ENCODE measurements at places on chromosomes 11 and 22.

DNA sequence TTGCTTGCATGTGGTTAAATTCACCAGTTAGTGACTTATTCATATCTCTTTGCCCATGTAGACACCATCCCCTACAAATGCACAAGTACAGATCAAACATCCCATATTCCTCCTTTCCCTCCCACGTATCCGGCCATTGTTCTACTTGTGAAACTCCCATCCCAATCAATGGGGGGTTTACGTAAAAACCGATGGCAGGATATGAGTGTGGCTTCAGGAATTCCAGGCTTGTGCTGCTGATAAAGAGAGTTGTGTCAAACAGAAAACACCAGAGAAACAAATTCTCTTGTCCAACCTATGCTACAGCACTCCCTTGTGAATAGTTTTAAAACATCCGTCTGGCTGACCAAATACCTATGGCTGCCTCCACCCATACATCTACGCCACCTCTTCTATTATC lies 15.5 kb downstream of the FLI1 start:
- no peak for DNase-seq

- no peak for DNase-seq
These were observed 966 bp downstream of the AHNAK start for GRCh38 chr11:62545437-62546243.

DNA sequence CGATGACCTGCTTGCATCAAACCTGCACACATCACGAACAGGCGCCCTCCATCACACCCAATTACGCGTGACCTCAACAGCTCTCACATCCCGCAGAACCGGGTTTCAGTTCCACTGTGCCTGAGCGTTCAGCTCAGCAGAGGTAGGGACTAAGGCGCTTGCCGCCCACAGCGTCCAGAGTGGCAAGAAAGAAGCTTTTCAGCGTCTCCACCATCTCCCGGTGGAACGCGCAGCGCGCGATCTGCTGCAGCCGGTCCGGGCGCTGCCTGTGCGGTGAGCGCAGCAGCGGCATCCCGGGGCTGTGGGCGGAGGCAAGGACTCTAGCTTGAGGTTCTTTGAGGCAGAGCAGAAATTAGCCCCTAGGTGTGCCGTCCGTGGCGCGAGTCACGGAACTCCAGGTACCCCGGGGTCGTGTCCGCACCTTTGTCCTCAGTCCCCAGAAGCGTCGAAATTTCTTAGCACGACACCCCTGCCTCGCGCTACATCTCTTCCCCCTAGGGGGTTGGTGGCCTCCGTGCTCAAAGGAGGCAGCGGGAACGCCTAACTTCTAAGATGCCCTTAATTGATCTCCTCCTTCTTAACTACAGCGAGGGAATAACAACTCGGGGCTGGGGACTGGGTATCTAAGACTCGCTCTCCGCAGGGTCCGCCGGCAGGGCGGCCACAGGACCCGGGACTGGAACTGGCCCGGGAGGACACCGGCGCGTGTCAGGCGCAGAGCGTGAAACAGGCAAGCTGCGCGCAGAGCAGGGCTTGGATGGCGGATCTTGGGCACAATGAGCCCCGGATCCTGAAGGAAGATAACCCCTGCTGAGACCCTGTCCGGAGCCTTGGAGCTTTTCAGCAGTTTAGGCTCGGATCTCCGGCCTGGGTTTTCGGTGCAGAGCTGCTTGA lies 1.7 kb upstream of the CALCA start:
- peak; percentile 9 for DNase-seq

DNA sequence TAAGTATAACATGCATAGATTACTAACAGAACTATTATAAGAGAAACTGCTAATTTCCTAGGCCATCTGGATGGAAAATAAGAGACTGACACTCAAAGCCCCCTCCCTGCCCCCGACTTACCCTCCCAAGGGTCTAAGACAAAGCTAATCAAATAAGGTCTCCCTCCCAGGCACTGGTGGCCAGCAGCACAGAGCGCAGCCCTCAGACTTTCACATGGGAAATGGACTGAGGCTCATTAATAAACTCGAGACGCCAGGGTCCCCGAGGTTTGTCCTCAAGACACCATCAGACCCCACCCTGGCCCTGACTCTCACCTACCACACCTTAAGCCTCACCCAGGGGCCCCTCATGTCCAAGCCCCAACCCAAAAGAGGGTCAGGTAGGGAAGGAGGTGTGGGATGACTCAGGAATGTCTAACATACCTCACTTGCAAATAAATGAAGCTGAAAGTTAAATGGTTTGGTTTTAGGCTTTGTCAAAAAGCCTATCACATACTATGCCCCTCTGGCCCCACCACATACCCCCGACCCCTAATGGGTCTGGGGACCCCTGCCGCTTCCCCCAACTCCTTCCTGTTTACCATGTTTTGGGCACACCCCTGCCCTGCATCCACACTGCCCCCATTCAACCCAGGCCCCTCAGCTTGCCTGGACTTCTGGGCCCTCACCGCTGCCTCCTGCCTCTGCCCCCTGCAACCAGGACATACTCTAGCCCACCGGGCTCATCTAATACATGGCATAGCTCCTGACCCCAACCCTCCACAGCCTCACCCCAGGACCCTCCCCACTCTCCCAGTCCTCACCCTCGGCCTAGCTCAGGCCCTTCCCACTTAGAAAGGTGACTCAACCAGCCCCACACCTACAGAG lies 11.4 kb downstream of the ARAP1 start:
- no peak for DNase-seq

DNA sequence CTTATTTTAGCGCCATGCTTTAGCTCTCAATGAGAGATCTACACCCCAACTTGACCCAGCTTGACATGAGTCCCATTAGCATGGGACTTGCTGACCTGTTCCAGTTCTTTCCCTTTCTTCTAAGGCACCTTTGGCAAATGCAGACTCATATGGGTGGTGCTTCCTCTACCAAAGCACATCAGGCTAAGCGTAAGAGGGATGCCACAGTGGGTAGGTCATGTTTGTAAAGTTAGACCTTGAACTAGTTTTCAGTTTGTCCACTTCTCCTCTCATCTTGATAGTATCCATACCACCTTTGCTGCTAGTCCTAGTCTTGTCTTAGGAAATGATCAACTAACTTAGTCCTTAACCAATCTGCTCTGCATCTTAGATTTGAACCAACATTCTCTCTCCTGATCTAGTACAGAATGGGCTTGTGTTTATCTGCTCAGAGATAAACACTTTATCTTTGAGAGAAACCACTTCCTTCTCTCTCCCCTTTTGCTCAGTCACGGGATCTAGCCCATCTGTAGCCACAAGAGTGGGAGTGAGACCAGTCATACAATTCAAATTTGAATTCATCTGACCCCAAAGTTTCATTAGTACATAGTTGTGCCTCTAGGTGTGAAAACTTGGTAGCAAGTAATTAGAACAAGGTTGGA lies 72.1 kb upstream of the CD44 start:
- DNase-seq, result no peak

- no peak for DNase-seq
These were observed 48.1 kb downstream of the SHANK2 start for GRCh38 chr11:71204294-71204693.

- DNase-seq, result no peak
These were observed 96.0 kb downstream of the ETS1 start for GRCh38 chr11:128491195-128491936.

DNA sequence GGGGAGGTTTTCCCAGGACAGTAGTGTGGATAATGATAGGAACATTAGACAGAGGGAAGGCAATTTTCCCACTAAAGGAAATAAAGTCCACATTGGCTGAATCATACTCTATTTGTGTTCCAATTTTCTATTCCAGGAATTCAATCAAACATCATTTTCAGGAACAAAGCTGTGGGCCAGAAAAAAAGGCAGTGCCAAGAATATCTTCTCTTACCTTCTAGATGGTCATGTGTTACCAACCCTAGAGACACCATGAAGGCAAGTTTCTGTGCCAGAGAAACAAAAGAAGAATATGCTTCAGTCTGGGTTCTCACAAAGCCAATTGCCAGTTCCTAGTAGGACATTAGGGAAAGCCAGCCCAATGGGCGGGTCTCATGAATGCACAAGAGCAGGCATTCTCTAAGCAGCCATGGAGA lies 27.5 kb downstream of the LARGE2 start:
- no peak for DNase-seq

DNA sequence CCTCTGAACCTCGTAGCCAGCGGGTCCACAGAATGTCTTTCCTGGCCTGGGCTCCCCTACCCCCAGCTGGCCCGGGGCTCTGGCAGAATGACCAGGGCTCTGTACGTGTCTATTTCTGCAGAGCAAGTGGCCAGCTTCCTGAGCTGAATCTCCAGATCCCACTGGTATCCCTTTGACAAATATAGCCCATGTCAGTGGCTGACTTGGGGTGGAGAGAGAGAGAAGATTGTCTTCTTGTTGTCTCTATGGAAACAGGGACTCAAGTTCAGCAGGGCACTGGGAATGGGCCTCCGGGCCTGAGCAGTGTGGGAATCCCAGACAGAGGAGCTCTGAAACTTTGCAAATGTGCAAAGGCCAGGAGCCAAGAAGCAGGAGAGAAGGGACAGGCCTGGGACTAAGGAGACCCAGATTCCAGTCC lies 33.9 kb downstream of the ANO1 start:
- DNase-seq, result no peak

- DNase-seq, result no peak
These were observed 81.4 kb upstream of the CD82 start for GRCh38 chr11:44483919-44484610.

GRCh38 chr11:72030472-72031045 lies 31.9 kb downstream of the IL18BP start:
- no peak for DNase-seq

- no peak for DNase-seq
These were observed 3.8 kb downstream of the DCPS start for GRCh38 chr11:126307706-126308105.

DNA sequence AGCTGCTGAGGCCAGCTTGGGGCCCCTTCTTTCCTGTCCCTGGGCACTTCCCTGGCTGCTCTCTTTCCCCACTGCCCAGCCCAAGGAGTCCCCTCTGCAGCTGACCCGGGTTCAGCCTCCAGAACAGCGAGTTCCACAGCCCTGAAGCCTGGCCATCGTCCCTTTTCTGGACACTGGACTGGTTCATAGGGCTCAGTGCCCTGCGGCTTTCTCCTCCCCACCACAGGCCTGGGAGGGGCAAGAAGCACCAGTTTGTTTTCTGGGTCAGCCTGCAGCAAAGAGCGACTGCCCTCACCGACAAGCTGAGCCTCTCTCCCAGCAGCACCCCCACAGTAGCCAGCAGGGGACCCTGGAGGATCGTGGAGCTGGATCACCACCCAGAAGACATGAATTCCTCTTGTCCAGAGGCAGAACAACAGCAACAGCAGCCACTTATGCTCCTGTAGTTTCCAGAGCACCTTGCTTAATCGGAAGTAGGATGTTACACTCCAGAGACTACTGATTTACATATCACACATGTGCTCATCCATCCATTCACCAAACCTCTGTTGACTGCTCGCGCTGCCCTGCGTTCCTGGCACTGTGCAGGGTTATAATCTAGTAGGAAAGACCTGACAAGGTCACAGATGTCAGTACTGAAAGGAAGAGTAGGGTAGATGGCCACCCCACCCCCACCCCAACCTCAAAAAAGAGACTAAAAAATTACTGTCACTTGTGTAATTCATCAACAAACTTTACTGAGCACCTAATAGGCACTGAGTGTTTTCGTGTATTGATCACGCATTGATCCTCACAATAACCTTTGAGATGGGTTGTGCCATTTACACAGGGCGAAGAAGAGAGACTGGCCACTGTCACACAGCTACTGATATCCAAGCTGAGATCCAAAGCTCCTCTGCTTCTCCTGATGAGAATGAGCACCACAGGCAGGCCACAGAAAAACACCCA lies 13.0 kb upstream of the CXCR5 start:
- no peak for DNase-seq

- no peak for DNase-seq
These were observed 71.0 kb downstream of the DKK3 start for GRCh38 chr11:11937433-11937832.

- DNase-seq, result no peak
These were observed 5.2 kb downstream of the SLC25A1 start for GRCh38 chr22:19173047-19174035.

- DNase-seq, result no peak
These were observed 42.2 kb downstream of the WNT7B start for GRCh38 chr22:45934659-45935341.

DNA sequence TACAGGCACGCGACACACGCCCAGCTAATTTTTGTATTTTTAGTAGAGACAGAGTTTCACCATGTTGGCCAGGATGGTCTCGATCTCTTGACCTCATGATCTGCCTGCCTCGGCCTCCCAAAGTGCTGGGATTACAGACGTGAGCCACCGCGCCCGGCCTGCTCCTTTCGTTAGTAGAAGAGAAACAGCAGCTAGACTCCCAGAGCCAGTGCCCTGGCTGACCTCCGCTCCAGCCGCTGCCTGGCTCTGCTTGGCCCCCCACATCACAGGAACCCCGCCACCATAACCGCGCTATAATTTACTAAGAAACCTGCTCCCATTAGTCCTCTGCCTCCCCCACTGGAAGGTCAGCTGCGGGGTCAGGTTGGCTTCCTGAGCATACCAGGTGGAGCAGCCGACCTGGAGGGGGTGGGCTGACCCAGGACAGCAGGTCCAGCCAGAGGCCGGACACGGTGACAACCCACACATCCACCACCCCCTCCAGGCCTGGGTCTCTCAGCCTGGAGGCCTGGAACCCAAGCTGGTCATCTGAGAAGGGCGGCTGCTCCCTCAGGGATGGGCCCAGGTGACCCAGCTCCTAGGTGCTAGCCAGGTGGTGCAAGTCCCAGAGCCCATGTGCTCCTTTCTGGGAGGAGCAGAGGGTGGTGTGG lies 7.5 kb upstream of the POLDIP3 start:
- no peak for DNase-seq

DNA sequence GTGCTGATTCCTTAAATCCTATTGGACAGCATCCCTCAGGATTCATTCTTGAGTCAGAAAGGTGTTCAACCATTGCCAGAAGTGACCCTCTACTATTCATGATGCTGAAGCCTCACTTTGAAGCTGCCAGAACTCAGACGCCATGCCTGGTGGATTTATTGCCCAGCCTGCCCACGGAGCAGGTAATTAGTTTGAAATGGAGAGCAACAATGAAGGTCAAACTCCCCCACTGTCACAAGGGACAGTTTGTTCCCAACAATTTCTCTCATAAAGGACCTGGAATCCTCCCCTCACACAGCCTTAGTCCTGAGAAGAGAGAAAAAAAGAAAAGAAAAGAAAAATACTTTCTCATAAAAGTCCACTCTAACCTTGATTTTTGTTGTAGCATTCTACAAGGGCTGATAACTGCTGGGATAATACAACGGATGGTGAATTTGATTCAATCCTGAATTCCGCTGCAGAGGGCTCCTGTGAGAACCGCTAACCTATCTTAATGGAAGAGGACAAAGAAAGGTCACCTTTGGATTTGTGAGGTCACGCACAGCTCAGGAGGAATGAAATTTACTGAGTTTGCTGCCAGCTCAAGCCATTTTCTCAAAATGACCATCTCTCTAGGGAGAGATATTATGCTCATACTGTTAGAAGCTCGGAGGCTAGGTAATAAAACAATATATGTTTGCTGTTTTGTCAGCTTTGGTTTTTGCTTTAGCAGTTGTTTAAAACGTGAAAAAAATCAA lies 161.6 kb upstream of the SYN3 start:
- no peak for DNase-seq

GRCh38 chr11:71078482-71078881 lies 173.9 kb downstream of the SHANK2 start:
- no peak for DNase-seq

All from stimulated activated CD4-positive, alpha-beta T cell treated with anti-CD3 and anti-CD28 coated beads, TNF-alpha, amount 100 ng/mL, for 48 hours (primary cell).